Fibroblast of lung (primary cell): ENCODE measurements at places on chromosomes 11 and 22. TPM values are rescaled to one million over a fixed set of nuclear protein-coding genes. Genes with fewer than 3 reads are reported as not detected.

GRCh38 chr11:33747979-33748378 is 11.8 kb upstream of the CD59 start:
- H3K27me3 ChIP-seq, result no peaks in the 10 kb centered on the region
- peaks cover 3% of the 10 kb centered on the region for H3K4me1 ChIP-seq
- H3K27ac ChIP-seq, result no peak overlapping the region

DNA sequence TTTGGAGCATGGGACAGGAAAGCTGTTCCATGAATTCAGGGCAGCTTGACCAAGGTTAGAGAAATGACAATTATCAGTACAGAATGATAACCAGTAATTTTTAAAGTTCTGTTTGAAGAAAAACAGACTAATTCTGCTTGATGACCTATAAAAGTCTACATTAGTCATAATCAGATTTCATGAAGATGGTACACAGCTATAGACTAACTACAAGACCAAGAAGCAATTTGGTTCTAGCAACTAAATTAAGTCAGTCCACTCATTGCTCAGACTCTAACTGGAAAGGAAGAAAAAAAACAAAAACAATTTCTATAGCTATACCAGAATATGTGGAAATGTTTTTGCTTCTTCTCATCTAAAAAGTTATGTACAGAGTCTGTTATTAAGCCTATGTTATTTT is 24.9 kb downstream of the MRTFA start:
- no peak for DNase-seq
- H3K36me3 ChIP-seq, result no peaks in the 10 kb centered on the region
- no peak overlapping the region for H3K27ac ChIP-seq
- no peak overlapping the region for H3K4me3 ChIP-seq
- H3K27me3 ChIP-seq, result no peaks in the 10 kb centered on the region

DNA sequence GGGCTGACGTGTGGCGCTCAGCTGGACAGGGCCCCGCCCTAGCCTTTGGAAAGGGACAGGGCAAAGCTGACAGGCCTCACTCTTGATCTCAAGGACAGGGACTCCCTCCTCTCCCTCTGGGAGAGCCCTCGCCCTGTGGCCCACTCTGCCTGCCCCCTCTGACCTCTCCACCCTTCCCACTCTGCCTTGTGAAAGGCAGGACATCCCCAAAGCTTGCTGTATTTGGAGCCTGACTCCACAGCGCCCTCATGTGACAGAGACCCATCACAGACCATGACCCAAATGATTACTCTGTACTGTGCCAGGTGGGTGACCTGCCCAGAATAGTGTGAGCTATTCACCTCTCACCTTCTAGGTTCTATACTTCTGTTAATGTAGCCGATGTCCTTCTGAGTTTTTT is 18.8 kb downstream of the P2RY2 start:
- DNase-seq, result no peak
- no peak overlapping the region for H3K4me3 ChIP-seq
- H3K27ac ChIP-seq, result no peak overlapping the region

- H3K4me3 ChIP-seq, result no peak overlapping the region
- no peak for DNase-seq
- H3K4me1 ChIP-seq, result no peaks in the 10 kb centered on the region
- H3K27me3 ChIP-seq, result no peaks in the 10 kb centered on the region
- H3K27ac ChIP-seq, result no peak overlapping the region
- no peaks in the 10 kb centered on the region for H3K36me3 ChIP-seq
These were observed 65.0 kb downstream of the SEZ6L start for GRCh38 chr22:26234296-26234695.

DNA sequence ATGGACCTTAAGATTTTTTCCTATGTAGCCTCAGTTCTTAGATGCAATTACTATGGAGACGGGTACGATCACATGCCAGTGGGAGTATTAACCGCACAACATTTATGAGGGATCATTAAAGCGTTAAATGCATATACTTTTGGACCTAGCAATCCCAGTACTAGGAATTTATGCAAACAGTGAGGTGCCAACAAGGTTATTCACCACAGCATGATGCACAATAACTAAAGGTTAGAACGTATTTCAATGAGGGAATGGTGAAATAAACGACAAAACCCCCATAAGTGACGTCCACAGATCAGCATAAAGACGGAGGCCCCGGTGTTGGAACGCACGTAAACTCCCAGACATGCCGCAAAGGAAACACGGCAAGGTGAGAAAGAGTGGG is 539 bp downstream of the SIRT3 start:
- no peaks in the 10 kb centered on the region for H3K36me3 ChIP-seq
- H3K27ac ChIP-seq, result peak overlapping the region; percentile 82
- no peaks in the 10 kb centered on the region for H3K27me3 ChIP-seq
- peak; percentile 20 for DNase-seq

DNA sequence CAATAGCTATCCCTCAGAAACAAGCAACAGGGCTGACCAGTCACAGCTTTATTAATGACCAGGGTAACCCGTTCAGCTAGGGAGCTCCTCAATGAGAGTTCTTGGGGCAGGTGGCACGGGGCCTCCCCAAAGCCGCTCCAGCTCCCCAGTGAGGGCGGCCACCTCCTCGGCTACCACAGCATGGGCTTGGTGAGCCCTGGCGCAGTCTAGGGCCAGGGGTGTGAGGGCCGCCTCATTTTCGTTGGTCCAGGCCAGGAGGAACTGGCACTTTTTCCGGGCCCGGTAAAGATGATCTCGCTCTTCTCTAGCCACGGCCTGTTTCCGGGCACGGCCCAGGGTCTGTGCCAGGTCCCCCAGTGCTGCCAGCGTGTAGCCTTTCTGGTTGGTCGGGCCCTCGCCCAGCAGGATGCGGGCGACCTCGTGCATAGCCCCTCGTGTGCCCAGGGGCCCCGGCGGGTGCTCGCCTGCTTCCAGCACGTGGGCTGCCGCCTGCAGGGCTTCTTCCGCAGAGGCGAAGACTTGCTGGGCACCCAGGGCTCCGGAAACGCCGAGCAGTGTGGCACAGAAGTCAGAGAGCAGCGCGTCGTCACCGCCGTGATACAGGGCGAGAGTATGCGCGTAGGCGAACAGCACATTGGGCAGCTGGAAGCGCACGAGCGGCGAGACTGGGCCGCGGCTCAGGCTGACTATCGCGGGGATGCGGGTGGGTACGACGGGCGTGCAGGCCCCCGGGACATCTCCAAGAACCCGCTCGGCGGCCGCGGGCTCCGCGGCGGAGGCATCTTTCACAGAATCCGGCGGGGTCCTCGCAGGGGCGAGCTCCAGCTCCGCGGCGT is 913 bp downstream of the ZNHIT2 start:
- peaks cover 15% of the 10 kb centered on the region for H3K36me3 ChIP-seq
- H3K4me1 ChIP-seq, result peaks cover 22% of the 10 kb centered on the region
- H3K27me3 ChIP-seq, result no peaks in the 10 kb centered on the region
- H3K27ac ChIP-seq, result peak overlapping the region; percentile 85
- peak; percentile 27 for DNase-seq

- no peaks in the 10 kb centered on the region for H3K27me3 ChIP-seq
- no peaks in the 10 kb centered on the region for H3K4me1 ChIP-seq
- peak; percentile 54 for DNase-seq
- no peaks in the 10 kb centered on the region for H3K36me3 ChIP-seq
These were observed 1.8 kb downstream of the TTC17 start for GRCh38 chr11:43360361-43361032.

DNA sequence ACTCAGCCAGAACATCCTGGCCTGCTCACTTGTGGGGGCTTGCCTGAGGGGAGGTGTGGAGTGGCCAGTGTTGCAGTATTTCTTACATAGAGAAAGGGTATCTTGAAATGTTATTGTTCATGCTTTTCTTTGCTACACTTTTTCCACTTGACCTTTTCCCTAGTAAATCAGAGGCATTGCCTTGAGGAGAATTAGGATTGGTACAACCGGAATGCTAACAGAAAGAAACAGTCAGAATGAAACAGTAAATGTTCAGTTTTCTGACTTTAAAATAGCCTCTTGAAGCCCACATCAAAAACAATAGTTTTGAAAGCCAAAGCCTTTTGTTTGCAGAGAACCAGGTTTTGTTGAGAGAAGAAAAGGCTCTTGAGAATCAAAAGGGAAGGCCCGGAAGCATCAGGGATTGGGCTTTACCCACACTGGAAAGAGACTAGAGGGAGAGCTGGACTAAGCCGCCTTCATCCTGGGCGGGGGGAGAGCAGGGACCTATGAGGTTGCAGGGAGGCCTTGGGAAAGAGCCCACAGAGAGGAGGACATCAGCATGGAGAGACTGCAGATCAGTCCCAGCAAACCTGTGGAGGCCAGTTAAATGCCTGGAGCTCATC is 12.4 kb downstream of the ADM start:
- peak; percentile 26 for DNase-seq
- peaks cover 1% of the 10 kb centered on the region for H3K4me1 ChIP-seq
- no peaks in the 10 kb centered on the region for H3K36me3 ChIP-seq
- no peak overlapping the region for H3K4me3 ChIP-seq

- H3K27me3 ChIP-seq, result no peaks in the 10 kb centered on the region
- H3K4me3 ChIP-seq, result peak overlapping the region; percentile 50
- DNase-seq, result peak; percentile 64
- no peak overlapping the region for H3K27ac ChIP-seq
- H3K36me3 ChIP-seq, result no peaks in the 10 kb centered on the region
- peaks cover 9% of the 10 kb centered on the region for H3K4me1 ChIP-seq
These were observed 5.2 kb upstream of the GCAT start for GRCh38 chr22:37802310-37803194.

DNA sequence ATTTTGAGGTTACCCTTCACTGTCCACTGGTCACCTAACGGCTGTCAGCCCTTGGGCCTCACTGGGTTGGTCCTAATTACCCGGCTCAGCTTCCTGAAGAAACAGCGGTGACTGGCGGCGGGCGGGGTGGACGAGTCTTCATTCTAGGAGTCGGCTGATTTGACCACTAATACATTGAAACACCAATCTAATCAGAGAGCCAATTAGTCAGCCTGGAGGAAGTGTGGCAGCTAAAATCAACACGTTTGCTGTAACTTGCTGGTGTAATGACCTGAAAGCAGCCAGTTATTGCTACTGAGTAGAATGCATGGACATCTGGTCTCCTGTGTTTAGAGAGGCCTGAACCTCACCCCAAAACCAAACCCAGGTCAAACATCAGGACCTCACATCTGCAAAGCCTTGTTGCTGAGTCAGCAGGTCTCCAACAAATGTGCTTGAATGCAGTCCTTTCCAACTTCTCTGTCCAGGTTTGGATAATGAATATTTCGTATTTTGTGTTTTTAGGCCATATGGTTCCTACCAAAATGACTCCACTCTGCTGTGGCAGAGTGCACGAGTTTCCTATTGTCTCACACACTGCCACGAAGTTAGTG is 496.4 kb downstream of the BRD1 start:
- no peaks in the 10 kb centered on the region for H3K36me3 ChIP-seq
- no peak overlapping the region for H3K4me3 ChIP-seq
- H3K27ac ChIP-seq, result no peak overlapping the region

- no peak for DNase-seq
- H3K4me3 ChIP-seq, result no peak overlapping the region
- H3K27me3 ChIP-seq, result peaks cover 15% of the 10 kb centered on the region
These were observed 1.5 kb upstream of the PRR5 start for GRCh38 chr22:44700456-44700855.

DNA sequence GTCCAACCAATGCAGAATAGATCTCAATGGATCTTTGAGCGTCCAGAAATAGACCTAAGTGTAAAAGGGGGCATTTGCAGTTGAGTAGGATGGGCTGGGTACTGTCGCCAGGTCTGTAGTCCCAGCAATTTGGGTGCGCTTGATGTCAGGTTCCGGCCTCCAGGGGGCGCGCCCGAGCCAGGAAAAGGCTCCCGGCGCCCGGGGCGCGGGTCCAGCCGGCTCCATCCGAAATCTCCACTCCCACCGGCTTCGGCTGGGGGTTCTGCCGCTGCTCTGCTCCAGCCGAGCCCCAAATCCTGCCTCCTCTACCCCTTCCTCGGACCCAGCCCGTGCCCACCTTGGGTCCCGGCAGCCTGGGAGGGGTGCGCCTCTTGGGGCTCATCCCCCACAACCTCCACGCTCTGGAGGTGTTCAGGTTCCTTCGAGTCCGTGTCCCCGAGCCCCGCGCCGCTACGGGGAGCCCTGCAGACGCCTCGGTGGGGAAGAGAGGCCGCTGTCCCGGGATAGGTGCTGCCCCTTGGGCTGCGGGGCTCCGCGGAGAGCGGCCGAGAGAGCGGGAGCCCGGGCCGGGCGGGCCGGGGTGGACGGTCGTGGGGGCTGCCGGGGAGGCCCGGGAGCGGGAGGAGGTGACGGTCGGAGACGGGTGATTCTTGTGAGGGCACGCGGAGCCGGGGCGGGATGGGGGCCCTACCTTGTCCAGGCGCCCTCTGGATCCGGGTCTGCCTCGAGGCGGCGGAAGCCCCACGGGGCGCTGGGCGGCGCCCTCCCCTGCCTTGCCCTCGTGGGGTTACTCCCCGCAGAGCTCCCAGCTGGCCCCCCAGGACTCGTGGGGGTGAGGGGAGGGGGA is 13.0 kb upstream of the CYB5R3 start:
- H3K27ac ChIP-seq, result no peak overlapping the region
- H3K27me3 ChIP-seq, result no peaks in the 10 kb centered on the region
- H3K4me3 ChIP-seq, result peak overlapping the region; percentile 53
- H3K4me1 ChIP-seq, result no peaks in the 10 kb centered on the region
- no peaks in the 10 kb centered on the region for H3K36me3 ChIP-seq

Gene KCNE3
- 6.4 and 10.8 TPM in 2 replicates for total RNA-seq

Gene EML3
- total RNA-seq, result 17.5 and 20.5 TPM in 2 replicates

Gene ELF5
- not detected in 2 replicates for total RNA-seq

Gene THAP7
- total RNA-seq, result 25.9 and 26.3 TPM in 2 replicates
